Fibroblast of pulmonary artery (primary cell): ENCODE measurements at places on chromosomes 1 and 21.

DNA sequence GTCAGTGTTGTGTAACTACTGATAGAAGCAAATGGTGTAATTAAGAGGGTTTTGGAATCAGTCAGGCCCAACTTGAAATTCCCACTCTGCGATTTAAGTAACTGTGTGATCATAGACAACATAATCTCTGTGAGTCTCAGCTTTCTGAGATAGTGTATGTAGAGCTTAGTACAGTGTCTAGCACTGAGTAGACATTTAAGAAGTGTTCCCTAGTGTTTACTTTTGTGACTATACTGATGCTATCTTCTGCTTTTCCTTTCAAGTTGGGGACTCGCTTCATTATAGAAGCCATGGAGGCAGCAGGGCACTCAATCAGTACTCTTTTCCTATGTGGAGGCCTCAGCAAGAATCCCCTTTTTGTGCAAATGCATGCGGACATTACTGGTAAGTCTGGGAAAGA, 147.7 kb upstream of the HOOK1 start:
- DNase-seq: no peak

DNA sequence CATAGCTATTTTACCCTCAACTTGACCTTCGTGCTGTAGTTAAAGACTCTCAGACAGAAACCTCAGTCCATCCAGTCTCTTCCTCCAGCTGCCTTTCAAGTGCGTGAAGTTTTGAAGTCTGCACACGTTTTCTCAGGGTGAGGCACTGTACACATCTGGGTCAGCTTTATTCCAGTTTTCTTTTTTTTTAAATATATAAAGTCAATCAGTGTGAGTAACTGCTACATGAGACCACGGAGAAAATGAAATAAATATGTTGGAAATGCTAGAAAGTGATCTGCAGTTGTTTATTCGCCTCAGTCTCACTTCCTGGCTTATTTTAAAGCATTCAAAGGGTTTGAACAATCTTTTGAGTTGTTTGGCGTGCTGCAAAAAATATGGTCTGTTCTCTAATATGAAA, 135.7 kb downstream of the ROR1 start:
- no peak for DNase-seq

GRCh38 chr1:1204998-1205768, 1.2 kb downstream of the TNFRSF18 start:
- DNase-seq: no peak

DNA sequence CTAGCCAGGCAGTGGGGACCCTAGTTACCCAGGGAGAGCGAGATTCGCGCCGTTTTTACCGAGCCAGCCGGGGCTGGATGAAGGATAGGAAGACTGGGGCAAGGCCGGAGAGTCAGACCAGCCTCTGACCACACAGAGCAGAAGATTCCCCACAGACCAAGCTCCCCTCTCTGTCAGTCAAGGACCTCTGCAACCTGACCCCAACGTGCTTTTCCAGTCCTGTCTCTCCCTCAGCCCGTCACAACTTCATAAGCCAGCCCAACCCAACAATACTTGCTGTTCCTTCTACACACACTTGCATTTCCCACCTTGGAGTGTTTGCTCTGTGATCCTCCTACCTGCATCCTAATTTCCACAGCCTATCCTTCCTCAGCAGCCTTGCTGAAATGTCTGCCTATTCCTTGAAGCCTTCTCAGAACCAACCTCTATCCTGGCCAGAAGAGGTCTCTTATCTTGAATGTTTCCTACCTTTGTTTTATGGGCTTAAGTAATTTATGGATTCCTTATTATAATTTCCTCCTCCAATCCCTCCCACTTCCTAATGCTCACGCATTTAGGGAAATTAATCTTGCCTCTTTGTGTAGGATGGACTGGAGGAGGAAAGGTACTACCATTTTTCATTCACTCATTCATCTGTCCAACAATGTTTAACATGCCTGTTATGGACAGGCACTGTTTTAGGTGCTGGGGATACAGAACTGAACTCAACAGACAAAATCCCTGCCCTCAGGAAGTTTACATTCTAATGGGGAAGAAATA, at the start of gene GSTM3:
GSTM3 (minus strand) TSS at position 424 of the 759 bp plus-strand sequence. CDS start 751 bp downstream, outside the sequence.
- DNase-seq: no peak

DNA sequence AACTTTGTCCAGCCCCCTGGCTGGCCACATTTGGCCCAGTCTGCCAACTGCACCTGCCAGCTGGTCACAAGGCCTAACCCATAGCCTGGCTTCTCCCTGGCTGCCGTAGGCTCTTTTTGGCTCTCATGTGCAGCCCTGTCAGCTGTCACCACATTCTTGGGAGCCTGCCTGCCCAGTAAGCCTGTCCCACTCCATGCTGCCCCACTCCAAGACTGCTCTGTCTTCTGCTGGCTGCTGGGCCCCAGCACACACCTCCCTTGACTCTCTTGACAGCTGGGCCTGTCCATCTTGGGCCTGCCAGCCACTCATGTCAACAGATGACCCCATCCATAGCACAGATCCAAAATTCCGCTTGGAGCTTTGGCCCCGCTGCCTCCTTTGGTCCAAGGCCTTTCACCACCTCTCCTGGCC, 74.3 kb upstream of the EDN2 start:
- no peak for DNase-seq

DNA sequence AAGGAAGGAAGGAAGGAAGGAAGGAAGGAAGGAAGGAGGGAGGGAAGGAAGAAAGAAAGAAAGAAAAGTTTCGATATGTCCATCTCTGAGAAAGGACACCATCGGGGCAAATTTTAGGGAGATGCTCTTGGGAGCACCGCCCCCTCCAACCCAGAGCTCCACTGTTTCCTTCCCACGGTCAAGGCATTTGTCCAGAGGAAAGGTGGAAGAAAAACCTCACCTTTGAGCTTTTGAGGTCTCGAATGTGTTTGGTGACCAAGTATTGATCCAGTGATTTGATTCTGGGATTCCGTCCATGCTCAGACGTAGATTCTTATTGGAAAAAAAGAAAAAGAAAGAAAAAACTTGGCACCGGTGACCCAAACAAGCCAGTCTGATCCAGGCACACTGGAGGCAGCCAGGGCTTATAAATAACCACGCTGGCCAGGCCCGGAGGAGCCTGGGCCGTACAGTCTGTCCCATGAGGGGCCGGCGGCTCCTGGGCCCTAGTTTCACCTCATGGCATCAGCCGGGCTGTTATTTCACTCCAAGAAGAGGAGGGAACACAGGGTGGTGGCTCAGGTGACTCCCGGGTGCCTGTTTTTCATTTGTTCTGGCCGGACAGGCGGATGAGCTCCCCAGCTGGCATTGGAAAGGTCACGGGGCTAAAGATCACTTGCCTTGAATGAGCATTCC, 36.1 kb upstream of the SLC25A33 start:
- no peak for DNase-seq

DNA sequence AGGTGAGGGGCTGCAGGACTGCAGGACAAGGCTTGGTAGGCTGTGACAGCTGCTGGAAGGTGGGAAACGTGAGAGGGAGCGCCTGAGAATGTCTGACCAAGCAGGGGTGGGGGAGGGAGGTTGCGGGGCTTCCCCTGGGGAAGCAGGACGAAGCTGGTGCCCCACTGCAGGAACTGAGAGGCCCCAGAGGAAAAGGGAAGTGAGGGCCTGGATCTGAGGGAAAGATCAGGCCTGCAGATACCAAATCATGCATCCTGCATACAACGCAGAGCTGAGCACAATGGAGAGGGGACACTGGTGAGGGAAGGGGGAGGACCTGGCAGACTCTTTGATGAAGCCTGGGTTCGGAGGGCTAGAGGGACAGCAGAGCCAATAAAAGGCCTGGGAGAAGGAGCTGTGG, 65.7 kb upstream of the BACE2 start:
- DNase-seq: no peak

DNA sequence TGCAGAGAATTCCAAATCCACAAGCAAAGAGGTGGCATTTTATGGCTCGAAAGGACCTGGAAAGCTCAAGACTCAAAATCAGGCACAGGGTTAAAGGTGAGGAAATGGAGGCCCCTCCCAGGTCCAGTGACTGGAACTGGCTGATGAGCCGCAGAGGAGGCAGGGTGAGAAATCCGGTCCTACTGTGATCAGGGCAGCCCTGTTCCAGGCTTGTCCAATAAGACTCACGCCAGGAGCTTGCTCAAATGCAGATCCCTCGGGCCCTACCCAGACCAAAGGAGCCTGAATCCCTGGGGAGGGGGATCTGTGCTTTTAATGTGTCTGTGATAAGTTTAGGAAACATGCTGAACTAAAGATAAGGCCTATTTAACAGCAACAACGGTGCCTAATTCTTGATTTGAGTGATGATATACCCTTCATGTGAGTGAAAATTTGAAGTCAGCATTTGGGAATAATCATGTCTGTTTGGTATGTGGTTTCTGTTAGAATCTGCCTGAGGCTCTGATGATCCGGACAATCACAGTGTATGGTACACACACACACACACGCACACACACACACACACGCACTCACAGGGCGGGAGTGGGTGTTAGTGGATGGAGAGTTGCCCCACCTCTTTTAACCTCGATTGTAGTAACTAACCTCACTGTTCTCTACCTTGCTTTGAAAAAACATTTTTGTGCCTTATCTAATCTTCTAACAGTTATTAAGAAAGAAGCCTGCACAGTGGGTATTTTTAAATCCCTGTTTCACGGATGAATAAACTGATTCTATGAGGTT, 54.1 kb upstream of the LYST start:
- DNase-seq: no peak

DNA sequence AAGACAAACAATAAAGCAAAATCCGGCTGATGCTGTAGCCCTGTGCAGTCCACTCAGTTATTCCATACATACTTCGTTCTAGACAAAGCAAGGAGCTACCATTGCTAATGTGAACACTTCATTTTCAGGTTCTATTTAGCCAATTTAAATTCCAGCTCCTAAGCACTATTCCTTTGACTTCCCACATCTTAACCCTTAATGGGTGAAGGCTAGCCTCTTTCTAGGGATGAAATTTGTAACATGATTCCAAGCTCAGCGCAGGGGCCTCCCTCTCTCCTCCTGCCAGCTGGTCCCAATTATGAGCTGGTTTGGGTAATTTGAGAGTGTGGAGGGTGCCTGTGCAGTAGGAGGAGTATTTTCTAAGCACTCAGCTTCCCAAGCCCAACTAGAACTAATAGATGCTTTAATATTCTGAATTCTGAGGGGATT, 53.9 kb upstream of the PTGFRN start:
- peak; percentile 42 for DNase-seq

DNA sequence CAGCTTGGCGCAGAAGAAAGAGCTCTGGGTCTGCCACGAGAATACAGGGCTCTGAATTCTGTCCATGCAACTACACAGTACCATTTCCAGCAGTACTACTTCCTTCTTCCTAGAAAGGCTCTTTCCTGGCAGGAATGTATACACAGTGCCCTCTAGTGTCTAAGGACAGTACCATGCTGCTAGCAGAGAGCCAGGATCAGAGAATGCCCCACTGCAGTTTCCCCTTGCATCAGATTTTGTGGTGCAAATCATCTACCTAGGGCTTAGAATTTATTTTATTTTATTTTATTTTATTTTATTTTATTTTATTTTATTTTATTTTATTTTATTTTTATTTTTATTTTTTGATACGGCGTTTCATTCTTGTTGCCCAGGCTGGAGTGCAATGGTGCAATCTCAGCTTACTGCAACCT, 50.8 kb downstream of the PAX7 start:
- peak; percentile 22 for DNase-seq

GRCh38 chr1:18657506-18658201, 27.0 kb downstream of the PAX7 start:
- no peak for DNase-seq

GRCh38 chr1:46437723-46438122, 43.6 kb downstream of the FAAH start:
- DNase-seq: no peak

GRCh38 chr1:195899762-195900352, 708.4 kb downstream of the KCNT2 start:
- DNase-seq: peak; percentile 59

GRCh38 chr21:37071561-37072273, 1.2 kb downstream of the PIGP start:
- DNase-seq: peak; percentile 86

DNA sequence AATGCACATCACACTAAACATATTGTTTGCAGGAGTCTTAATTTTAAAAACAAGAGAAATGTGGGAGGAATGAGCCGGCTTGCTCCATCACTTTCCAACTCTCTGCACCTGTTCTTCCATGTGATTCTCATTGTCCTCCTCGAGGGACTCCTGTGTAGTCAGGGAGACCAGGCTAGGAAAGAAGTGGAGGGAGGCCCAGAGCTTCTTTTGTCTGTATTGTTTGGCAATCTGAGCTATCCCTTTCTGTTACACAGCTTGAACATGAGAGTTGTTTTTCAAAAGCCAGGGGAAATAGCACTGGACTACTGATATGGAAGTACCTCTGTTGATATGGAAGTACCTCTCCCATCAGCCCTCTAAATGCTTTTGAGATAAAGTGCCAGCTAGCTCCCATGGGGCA, 18.8 kb upstream of the LRRC8D start:
- DNase-seq: no peak

DNA sequence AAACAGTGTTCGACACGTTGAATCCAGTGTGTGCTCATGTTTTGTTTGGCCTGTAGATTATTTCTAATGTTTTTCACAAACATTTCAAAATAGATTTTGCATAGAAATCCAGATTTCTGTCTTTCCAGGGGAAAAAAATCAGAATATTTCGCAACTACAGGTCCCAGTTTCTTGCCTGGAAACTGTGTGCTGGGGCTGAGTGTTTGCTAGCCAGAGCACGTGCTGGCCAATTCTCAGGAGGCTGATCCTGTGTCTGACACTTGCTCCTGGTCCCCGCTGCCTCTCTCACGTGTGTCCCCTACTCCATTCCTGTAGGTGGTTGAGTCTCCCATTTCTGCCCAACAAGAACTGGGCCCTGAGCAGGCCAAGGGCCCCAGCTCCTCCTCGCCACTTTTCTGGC, 2.4 kb downstream of the MAB21L3 start:
- DNase-seq: no peak

- peak; percentile 69 for DNase-seq
Measured at GRCh38 chr1:180881806-180882509, 30.7 kb upstream of the KIAA1614 start.

GRCh38 chr1:208737922-208738321, 493.7 kb upstream of the PLXNA2 start:
- DNase-seq: no peak

DNA sequence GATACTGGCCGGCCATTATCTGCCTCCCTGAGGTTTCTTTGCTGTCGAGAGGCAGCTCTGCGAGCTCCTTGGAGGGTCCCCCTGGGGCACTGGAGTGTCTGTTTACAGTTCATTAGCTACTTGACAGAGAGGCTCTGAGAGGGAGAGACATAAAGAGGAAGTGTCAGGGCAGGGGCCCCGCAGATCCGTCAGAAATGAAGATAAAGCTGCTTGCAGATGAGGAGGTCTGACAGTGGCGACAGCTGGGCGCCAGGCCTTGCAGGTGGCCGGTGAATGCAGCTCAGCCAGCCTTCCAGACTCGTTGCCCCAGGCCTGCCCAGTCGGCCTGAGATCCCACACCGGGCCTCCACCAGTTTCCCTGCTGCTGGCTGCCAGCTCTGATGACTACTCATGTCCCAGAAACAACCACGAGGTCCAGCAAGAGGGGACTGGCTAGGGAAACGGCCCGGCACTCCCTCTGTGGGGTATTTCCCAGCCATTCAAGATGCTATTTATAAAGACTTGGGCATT, 84.7 kb downstream of the DISP3 start:
- DNase-seq: peak; percentile 12

DNA sequence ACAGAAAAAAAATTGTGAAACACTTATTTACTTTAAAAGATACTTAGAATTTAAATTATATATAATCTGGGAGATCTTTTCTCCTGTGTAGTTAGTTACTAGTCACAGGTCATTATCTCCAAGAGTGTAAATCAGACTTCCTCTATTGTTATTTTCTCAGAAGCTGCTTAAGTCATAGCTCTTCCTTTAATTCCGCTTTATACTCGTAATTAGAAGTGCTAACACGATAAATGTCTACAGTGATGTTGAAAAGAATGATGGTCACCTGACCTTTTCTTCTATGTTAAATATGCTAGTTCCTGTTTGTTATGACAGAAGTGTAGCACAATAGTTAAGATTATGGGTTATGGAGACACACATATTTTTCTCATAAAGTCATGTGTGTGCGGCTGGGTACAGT, 123.6 kb downstream of the TGFB2 start:
- DNase-seq: no peak
